CD4-positive, alpha-beta T cell (primary cell): ENCODE measurements at places on chromosomes 12 and 14.
A peak's percentile ranks its signal among the peaks of the same experiment; 100 is the strongest.

DNA sequence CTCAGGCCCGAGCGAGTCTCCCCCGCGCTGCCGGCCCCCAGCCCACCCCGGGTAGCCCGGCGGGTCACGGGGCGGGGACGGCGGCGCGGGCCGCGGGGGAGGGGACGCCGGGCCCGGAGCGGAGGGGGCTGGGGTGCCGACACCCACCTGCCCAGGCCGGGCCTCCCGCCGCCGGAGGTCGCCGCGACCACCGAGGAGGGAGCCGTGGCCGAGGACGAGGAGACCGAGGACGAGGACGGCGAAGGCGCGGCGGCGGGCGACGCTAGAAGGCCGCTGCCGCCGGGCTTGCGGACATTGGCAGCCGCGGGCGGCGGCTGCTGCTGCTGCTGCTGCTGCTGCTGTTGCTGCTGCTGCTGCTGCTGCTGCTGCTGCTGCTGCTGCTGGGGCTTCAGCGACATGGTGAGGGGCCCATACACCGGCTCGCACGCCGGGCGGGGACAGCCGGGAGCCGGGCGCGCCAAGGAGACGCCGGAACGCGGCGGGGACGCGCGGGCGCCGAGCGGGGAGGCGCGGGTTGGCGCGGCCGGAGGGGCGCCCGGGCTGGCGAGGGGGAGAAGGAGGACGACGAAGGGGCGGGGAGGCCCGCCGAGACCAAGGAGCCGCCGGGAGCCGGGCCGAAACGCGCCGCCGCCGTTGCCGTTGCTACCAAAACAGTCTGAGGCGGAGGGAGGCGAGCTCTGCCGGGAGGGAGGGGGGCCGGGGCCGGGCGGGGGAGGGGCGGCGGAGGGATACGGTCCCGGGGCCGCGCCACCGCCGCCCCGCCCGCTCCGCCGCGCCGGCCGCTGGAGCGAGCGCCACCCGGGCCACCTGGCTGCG is at the start of gene ATXN2:
Gene ATXN2, minus strand, starts transcription at position 679 of the 816 bp plus-strand sequence. Its CDS starts 281 bp downstream, at position 398.
- peak; percentile 56 for DNase-seq

- no peak for DNase-seq
Measured at GRCh38 chr12:124433147-124433874, 134.1 kb downstream of the NCOR2 start.

- no peak for DNase-seq
Measured at GRCh38 chr12:31215518-31216232, 110.3 kb downstream of the SINHCAF start.

GRCh38 chr14:46054526-46054925 is 597.1 kb downstream of the RPL10L start:
- DNase-seq: no peak

DNA sequence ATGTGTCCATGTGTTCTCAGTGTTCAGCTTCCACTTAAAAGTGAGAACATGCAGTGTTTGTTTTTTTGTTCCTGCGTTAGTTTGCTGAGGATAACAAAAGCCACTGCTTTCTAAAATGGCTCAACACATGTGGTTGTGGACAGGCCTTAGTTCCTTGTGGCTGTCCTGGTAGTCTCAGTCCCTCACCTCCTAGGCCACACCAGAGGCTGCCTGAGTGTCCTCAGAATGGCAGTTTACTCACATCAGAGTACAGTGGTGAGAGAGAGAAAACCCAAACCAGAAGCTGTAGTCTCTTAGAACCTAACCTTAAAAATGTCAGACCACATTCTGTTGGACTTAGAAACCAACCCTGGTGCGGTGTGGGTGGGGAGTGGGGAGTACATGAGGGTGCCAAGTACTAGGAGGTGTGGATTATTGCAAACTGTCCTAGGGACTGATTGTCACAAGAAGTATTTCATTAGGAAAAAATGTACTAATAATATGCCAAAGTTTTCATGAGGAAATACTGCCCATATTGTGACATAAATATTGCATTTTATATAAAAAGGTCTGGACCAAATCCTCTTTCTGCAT is 30.4 kb downstream of the NPAS3 start:
- DNase-seq: no peak

DNA sequence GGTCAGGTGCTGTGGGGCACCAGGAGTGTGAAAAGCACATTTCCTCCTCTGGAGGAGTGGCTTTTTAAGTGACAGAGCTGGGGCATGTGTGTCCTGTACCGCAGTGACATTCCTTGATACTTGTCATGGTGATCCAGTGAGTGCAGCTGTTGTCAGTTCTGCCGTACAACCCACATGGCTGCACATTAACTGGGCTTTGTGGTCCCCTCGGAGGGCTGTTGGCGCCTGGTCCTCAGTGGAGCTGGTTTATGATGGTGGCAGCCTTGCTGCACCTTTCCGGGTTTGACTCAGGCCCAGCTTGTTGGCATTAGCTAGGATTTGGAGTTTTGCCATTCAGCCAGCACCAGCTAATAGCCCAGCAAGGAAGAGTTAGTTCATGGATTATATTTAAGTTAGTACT is 77.0 kb downstream of the SLC25A47 start:
- no peak for DNase-seq

DNA sequence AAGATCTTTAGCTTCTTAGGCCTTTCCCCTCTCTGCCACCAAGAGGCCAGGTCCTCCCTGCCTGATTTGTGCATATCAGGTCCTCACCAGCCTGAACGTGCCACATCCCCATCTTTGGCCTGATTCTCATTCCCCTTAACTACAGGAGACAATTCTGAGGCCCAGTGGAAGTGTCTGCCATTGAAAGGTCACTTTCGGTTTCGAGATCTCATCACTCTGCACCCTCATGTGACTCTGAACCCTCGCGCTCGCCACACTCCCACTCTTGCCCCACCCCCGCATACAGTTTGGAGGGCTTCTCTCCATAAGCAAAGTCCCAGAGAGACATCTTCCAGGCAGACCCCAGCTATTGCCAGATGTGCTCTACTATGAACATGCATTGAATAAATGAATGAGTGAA is 189.0 kb downstream of the NTF3 start:
- no peak for DNase-seq

- DNase-seq: no peak
Measured at GRCh38 chr12:62724285-62724684, 210.7 kb downstream of the PPM1H start.

DNA sequence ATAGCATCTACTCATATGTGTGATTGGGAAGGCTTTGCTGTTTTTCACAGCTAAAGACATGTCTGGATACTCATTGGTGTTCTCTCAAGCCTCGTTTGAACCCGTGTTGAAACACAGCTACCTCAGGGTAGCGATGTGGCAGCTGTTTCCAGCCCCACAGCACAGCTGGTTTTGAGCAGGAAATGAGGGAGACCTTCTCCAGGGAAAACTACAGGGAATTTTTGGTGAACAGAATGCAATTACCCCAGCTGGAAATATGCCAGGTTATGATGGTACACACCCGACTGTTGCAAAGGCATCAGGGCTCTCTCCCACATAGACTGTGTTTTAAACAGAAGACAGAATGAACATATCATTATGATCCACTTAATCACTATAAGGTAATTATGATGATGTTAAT is 828.9 kb downstream of the VRK1 start:
- no peak for DNase-seq

DNA sequence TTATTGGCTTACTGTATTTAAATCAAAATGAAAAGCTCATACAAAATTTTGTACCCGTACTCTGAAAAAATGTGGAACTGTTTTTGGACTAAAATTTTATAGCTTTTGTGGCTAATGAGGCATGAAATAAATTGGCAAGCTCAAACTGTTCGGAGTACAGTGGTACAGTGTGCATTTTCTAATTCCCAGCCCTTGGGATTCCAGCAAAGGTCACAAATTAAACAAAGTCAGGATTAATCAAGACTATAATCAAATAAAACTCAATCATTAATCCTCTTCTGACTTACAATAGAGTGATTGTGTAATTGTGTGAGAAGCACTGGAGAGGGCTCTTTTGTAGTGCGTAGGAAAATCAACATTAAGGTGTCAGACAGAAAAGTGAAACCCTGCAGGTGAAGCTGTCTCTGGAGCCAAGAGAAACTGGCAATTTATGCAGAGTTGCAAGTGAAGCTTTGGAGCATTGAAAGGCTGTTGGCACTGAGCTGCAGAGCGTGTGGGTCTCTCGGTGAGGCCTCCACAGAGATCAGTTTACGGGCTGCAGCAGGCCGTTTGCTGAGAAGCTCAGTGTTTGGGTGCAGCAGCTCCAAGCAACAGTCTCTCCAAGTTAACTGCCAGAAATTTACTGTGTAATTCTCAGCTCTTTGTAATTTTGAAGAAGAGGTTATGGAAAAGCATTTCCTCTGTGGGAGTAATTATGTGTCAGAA is 275.9 kb downstream of the FBXL14 start:
- no peak for DNase-seq

- DNase-seq: no peak
Measured at GRCh38 chr12:109753054-109753401, 39.4 kb downstream of the FAM222A start.

GRCh38 chr12:14710632-14711320 is 14.4 kb upstream of the GUCY2C start:
- DNase-seq: no peak

DNA sequence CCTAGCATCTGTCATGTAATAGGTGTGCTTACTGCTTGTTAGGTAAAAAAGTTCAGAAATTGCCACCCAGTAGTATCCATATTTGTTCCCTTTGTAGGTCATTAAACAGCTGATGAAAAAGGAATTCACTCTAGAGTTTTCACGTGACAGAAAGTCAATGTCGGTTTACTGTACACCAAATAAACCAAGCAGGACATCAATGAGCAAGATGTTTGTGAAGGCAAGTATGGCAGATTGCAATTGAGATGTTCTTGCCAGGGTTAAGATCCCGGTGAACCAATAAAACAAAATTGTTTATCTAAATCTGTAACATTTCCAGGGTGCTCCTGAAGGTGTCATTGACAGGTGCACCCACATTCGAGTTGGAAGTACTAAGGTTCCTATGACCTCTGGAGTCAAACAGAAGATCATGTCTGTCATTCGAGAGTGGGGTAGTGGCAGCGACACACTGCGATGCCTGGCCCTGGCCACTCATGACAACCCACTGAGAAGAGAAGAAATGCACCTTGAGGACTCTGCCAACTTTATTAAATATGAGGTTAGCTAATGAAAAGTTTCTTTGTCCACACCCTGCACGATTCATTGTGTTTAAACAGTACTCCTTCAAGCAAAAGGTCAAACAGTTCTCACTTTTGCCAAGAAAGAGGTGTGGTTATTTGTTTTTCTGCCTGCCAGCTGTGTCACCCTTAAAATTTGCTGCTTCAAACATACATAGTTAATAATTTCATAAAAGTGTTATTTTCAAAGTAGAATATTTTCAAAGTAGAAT is 58.3 kb downstream of the ATP2A2 start:
- DNase-seq: no peak

DNA sequence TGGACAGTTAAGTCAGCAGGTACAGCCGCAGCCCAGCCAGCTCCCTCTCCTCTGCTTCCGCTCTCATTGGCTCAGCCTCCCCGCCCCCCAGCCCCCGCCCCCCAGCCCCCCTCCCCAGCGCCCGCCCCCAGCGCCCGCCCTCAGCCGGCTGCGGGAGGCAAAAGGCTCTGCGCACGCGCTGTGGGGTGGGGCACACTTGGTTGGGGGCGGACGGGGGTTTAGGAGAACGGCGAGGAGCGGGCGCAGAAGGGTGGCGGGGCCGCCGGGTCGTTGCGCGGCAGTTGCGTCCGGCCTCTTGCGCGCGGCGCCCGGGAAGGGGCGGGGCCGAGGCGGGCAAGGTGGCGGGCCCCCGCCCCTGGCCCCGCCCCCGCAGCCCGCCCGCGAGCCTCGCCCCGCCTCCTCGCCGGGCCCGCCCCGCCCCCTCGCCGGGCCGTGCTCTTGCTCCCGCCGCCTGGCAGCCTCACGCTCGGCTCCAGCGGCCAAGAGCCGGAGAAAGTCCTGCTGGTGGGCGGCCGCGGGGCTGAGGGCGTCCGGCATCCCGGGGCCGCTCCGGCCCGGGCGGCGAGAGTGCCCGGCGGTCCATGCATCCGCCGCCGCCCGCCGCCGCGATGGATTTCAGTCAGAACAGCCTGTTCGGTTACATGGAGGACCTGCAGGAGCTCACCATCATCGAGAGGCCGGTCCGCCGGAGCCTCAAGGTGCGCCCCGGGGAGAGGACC is at the start of gene PPP4R4:
Gene PPP4R4, plus strand, starts transcription at position 438 of the 719 bp plus-strand sequence. Its CDS starts 144 bp downstream, at position 582.
- peak; percentile 94 for DNase-seq
